Right lung (tissue), 10 donors: ENCODE measurements at places on chromosomes 2 and 18. TPM values are rescaled to one million over a fixed set of nuclear protein-coding genes. Genes with fewer than 3 reads are reported as not detected.
A peak's percentile ranks its signal among the peaks of the same experiment; 100 is the strongest.

- DNase-seq = no peak
Observed at GRCh38 chr2:70771446-70771845, 3.4 kb upstream of the ADD2 start.

The USP14 gene
- 48.5 TPM for polyA plus RNA-seq

DNA sequence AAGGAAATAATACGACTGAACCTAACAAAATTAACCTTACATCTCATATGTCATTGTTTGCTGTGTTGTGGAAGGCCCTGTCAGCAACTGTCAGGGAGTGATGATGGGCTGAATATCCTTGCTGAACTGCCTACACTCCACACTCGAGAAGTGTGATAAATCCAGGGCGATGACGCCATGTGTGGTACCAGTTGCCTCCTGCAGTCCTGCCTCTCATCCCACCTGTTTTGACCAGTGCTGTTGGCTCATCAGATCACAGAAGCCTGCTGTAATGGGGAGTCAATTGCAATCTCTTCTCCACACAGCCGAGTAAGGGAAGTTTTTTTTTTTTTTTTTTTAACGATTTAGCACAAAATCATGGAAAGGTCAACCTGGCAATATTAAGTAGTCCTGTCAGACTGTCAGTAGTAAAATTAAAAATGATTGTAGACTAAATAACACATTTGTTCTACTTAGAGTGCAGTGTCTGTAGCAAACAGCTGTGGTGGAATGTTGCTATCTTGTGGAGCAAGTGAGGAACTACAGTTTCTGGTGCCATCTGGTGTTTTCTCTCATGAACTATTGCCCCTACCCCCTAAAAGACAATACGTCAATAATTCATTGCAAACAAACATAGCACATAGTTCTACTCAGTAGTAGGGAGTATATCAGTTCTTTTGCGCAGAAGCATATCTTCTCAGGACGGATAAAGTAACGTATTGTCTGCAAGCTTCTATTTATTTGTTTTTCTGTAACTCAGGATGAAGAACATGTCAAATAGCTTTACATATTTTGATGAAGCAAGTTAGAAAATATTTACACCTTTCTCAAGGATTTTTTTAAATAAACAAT, 347.6 kb downstream of the CTNNA2 start:
- DNase-seq = peak; percentile 23

DNA sequence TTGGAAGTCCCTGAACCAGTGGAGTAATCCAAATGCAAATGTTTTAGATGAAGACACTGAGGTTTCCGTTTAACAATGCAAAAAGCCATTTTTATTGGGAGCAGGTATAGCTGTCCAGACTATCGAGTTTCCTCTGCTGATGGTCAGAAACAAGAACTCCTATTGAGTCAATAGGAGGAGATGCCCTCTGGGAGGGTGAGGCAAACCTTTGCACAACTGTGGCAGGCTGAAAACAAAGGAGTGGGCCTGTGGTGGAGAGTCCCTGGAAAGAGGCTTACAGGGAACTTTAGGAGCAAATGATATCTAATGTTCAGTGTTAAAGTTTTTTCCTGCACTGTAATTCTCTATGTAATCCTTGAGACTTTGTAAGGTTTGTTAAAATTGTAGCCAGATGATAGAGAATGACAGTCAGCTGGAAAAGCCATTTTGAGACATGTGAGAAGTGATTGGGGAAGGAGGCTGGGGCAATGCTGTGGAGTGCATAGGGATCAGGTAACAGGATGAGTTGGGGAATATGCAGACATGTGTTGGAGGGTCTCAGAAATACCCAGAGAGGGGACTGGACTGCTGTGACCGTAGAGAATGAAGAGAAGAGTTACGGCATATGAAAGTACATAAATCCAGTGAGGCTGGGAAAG, 15.1 kb upstream of the EML4 start:
- DNase-seq = no peak

The SERPINB10 gene
- 0.31 TPM for polyA plus RNA-seq

- DNase-seq = peak; percentile 85
Observed at GRCh38 chr2:67311536-67311935, 85.6 kb upstream of the ETAA1 start.

DNA sequence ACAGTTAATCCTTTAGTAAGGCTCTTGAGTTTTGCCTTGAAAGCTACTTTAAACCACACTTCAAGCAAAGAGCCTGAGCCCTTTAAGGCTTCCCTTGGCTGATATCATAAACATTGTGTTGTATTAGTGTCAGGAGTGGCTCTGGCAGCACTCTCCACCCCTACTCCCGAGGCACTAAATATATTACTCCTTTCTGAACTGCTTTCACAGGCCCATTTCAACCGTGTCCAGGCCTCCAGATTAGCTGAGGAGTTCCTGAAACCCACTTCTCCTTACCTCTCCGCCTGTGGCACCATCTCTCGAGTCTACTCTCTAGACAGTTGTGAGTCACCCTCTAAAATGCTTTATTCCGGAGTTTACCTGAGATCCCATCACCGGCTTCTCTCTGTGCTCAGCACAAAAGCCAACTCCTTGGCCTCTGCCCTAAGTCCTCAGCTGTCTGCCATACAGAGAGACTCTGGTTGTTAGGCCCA, 14.4 kb upstream of the STON1 start:
- DNase-seq = peak; percentile 23
